ENCODE measurements at places on chromosomes 4 and X. TPM values are rescaled to one million over a fixed set of nuclear protein-coding genes. Genes with fewer than 3 reads are reported as not detected.

Gene CCSER1
- total RNA-seq: 6.0 TPM

Gene SLC9A7
- total RNA-seq: 74.3 TPM

DNA sequence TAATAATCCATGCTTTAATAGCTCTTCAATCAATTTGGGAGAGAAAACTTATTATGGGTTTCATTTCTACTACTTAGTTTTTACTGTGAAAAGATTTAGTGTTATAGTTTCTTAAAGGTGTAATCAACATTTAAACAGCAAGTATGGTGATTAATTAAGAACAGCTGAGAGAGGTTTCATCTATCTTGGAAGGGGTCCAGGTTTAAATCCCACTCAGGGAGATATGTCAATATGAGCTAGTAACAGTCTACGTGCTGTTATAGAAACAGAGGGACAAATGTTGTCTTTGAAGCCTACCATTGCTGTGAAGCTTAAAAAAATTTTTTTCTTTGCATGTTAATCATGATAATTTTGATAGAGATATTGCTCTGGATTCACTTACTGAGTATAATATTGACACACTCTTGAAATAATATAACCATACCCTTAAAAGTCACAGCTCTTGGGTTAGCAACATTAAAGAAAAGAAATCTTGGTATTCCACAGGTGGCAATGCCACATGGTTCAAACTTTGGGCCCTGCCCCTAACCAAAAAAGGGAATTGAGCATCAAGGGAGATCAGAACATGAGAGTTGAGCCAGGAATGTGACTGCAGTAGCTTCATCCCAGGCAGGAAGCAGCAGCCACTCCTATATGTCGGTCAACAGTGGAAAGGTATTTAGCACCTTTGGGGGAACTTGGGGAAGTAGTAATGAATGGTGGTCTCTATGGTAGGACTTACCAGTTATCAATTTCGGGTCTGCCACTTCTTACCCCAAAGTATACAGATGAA lies 107.8 kb downstream of the ANK2 start:
- H3K36me3 ChIP-seq: no peaks in the 10 kb centered on the region
- no peak overlapping the region for H3K4me3 ChIP-seq
- no peaks in the 10 kb centered on the region for H3K4me1 ChIP-seq
- no peak for DNase-seq
- H3K27ac ChIP-seq: no peak overlapping the region

DNA sequence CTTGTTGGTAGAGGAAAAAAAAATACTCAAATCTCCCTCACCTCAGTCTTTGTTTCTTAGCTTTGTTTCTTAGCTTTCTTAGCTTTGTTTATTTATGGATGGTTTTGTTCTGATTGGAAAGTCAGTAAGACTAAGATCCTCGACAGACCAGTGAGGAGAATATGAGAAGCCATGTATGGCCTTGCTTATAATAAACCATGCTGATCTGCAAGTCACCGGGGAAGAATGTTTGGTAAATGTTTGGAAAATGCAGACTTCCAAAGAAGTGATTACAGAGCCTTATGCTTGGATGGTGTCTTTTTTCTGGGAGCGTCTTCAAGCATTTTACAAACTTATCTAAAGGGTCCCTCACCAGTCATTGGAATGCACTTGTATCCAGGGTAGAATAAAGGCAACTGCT lies 90.1 kb upstream of the NOCT start:
- DNase-seq: no peak
- no peak overlapping the region for H3K27ac ChIP-seq
- H3K36me3 ChIP-seq: no peaks in the 10 kb centered on the region
- no peaks in the 10 kb centered on the region for H3K4me1 ChIP-seq
- H3K27me3 ChIP-seq: no peaks in the 10 kb centered on the region

- no peak overlapping the region for H3K4me3 ChIP-seq
- DNase-seq: no peak
- no peaks in the 10 kb centered on the region for H3K4me1 ChIP-seq
- no peaks in the 10 kb centered on the region for H3K27me3 ChIP-seq
Measured at GRCh38 chr4:68693325-68694075, 23.0 kb upstream of the UGT2B15 start.

- DNase-seq: no peak
- no peak overlapping the region for H3K27ac ChIP-seq
- H3K4me1 ChIP-seq: no peaks in the 10 kb centered on the region
- no peaks in the 10 kb centered on the region for H3K36me3 ChIP-seq
- no peaks in the 10 kb centered on the region for H3K27me3 ChIP-seq
Measured at GRCh38 chrX:70022616-70023015, 27.1 kb downstream of the AWAT2 start.

DNA sequence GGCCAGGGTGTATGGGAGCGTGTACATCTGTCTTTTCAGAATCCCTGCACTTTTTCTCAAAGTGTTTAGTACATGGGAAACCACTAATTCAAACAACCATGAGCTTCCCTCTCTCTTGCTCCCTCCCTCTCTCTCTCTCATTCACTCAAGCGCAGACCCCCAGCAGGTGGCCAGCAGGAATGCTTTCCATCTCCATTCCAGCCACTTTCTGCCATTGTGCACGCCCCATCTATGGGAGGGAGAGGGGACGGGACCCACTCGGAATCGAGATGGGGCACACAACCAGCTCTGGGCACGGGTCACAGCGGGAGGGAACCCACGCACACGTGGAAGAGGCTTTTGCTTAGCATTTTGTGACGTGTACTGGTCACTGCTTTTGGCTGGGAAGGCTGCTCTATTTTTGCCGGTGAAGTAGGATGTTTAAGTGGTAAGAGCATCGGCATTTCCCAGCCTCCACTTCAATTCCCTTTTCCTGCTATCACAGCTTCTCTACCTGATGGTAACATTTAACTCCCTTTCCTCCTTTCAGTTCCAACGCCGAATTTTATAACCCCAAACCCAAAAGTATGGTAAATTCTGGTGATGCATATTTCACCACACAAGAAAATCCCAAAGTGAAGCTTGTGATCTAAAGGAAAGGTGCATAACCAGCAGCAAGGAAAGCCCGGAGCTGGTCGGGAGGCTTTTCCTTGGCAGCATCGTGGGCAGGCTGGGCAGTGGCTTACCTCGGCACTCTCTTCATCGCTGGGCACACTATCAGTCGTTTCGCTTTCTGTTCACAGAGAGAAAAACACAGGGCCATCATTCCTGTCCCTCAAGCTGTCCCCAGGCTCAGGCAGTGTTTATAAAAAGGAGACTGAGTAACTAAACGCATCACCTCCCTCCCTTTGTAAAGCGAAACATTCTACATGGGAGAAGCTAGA lies 84.1 kb downstream of the IRF2 start:
- no peak for DNase-seq
- H3K27ac ChIP-seq: no peak overlapping the region
- H3K27me3 ChIP-seq: no peaks in the 10 kb centered on the region
- 0 out of 2 replicates have a peak, but pooled peaks cover under 1% of the 10 kb centered on the region for H3K4me1 ChIP-seq

Measured in PC-3 (cell line).